AG04450 (cell line): ENCODE measurements at places on chromosomes 5 and 9.

DNA sequence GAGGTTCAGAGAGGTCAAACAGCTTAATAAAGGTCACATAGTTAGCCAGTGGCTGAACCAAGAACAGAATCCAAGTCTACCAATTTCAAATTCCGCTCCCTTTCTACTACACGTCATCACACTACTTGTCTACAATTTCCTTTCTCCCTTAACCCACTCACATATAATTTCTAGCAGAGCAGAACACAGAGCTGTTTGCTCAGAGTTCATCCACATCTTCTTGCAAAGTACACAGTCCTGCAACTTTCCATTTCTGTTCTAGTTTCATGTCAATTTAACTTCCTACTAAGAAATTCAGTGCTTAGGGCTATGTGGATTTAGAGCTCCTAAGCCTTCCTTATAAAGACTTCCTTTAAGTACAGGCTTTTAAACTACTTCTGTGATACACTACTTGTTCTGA is 61.3 kb downstream of the MEGF9 start:
- no peak for DNase-seq

GRCh38 chr5:140075371-140075770 is 32.3 kb upstream of the NRG2 start:
- no peak for DNase-seq

DNA sequence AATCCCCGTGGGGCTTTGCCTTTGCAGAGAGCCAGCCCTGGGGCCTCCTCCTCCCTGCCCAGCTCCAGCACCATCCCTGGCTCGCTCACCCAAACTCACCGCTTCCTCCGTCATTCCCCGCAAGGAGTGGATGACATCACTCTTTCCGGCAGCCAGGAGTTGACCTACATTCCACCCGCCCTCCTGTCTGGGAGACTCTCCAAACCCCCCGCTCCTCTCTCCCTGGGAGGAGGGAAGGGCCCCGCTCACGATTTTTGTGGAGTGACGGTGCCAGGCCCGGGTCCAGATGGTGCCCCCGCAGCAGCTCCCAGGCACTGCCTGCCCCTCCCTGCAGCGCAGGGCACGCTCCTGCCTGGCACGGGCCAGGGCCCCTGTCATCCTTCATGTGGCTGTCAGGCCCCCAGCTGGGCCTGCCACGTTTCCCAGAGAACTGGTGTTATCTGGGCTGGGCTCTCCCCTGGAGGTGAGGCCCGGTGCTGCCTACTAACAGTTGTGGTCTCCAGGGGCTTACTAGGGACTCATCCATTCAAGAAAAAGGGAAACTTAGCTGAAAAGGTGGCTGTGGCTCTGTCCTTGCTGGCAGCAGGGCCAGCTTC is 52.3 kb downstream of the NTNG2 start:
- peak; percentile 75 for DNase-seq

DNA sequence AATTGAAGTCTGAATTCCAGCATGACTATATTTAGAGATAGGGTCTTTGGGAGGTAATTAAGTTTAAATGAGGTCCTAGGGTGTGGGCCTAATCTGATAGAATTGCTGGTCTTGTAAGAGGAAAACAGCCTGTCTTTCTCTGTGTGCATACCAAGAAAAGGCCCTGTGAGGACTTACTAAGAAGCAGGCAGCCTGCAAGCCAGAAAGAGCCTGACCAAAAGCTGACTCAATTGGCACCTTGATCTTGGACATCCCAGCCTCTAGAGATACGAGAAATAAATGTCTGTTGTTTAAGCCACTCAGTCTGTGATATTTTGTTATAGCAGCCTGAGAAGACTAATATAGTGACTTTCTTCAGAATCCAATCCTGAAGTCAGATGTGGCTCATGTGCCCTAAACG is 14.6 kb downstream of the ARL14EPL start:
- DNase-seq: no peak

- no peak for DNase-seq
These were observed 49.1 kb upstream of the GADD45G start for GRCh38 chr9:89555451-89556375.

DNA sequence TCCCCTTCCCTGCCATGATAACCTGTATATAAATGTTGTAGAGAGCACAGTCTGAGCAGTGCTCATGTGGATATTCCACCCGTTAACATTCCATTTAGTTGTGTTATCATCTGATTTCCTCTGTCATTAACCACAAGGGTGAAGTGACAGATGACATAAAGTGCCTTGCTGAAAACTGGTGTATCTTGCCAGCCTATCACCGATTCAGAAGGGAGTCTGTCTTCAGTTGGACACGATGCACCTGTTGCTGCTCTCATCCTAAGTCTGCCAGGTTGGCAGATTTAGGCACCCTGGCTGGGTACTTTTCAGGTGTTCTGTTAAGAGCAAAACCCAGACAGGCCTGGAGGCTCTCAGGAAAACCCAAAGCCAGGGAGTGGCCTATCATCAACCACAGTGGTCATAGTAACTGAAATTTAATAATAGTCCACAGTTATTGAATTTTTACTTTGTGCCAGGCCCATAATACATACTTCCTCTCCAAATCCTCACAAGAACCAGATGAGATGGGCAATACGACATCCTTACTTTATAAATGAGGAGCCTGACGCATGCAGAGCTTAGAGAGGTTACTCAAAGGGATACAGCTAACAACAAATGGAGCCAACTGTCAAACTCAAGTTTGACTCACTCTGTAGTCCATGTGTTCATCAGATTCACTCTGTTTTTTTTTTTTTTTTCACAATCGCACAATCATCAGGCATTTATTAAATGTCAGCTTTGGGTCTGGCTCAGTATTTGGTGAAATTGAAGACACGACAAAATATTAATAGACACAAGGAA is 100.7 kb upstream of the SPRY4 start:
- DNase-seq: peak; percentile 24

- no peak for DNase-seq
These were observed 41.3 kb downstream of the ZNF474 start for GRCh38 chr5:122170620-122171019.

DNA sequence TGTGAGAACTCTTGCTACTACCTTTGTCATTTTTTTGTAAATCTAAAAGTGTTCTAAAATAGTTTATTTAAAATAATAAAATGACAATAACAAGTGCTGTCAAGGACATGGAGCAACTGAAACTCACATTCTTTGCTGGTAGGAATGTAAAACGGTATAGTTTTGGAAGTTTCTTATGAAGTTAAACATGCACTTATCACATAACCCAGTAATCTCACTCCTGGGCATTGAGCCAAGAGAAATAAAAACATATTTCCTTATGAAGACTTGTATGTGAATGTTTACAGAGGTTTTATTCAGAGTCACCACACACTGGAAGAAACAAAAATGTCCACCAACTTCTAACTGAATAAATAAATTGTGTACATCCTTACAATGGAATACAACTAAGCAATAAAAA is 46.0 kb upstream of the COL15A1 start:
- DNase-seq: no peak

GRCh38 chr9:14678776-14679175 is 14.5 kb downstream of the ZDHHC21 start:
- no peak for DNase-seq

DNA sequence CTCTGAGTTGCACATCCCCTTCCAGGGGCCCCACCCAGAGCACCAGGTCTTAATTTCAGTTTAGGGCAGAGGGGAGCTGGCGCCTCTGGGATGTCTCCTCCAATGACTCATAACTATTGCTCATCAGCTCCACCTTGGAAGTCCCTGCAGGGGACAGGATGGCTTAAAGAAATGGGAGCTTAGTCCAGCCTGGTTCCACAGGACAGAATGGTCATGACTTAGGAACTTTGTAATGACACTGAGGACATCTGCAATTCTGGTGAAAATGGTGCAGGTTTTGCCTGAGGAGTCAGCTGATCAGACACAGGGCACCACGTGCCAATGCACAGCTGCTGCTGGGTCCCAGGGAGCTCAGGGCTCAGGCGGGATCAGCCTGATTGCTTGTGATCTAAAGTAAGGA is 16.4 kb upstream of the PPP1R26 start:
- DNase-seq: no peak

GRCh38 chr5:1545805-1546355 is 22.1 kb upstream of the LPCAT1 start:
- no peak for DNase-seq

- DNase-seq: no peak
These were observed 2.4 kb upstream of the ZSWIM6 start for GRCh38 chr5:61329550-61330128.

DNA sequence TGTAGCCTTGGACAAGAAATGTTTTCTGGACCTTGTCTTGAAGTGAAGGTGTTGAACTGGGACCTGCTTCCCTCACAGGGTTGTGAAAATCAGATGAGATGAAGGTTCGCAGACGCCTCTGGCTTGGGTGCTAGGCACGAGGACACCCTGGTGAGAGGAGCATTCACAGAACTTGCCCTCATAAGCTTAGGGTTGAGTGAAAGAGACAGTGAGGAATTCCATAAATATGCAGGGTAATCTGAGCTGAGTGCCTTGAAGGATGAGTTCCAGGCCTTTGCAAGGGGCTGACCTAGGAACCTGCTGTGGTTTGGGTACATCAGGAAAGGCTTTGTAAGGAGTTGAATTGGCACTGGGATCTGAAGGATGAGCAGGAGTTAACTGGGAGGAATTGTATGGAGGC is 75.7 kb upstream of the SAP30L start:
- DNase-seq: no peak
